ENCODE measurements at places on chromosomes 5 and 9.

DNA sequence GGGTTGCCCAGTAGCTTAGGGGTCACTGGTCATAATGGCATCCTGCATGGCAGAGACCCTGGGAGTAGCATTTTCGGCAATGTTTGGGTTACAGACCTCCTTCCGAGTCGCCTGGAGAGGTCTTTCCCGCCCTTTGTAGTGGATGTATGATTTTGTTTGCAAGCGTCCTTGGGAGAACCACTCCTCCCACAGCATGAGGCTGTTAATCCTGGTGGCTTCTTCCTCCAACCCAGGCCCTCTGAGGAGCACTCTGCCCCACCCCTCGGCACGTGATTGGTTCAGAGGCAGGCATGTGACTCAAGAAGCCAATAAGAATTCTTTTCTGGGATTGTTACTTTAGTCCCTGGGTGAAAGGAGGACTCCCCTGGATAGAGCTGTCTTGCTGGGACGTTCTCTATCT, 30.2 kb upstream of the GRHPR start:
- DNase-seq: no peak

GRCh38 chr9:135242049-135242396, 154.6 kb downstream of the OLFM1 start:
- DNase-seq: no peak

GRCh38 chr9:117266855-117267497, 147.9 kb downstream of the ASTN2 start:
- no peak for DNase-seq

- no peak for DNase-seq
These were observed 8.2 kb downstream of the SOWAHA start for GRCh38 chr5:132821350-132821749.

DNA sequence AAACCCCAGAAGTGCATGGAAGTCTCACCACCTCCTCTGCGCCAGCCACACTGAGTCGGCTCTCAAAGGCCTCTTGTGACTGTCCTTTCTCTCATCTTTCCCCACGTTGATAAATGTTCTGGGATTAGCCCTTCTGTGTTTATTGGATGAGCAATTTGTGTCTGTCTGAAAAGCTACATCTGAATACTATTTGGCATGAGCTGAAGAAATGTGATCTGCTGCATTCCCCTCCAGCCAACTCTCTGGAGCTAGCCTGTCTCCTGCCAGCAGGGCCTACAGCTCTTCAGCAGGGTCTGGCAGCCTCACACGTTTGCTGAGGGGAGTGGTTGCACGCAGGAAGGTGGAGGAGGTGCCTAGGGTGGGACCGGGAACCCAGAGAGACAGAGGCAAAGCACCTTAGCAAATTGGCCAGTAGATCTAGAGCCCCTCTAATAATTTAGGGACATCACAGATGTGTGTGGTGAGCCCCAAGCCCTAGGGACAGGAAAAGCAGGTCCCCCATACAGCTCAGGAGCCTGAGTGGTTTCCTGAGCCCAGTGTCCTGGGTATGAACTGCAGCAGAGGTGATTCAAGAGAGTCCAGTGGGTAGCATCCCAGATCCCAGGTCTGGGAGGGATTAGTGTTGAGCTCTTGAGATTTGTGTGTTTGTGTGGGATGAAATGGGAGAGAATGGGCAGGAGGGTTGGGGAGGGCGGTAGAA, 20.5 kb upstream of the B4GALT1 start:
- no peak for DNase-seq

- DNase-seq: no peak
These were observed 408.2 kb upstream of the PRR16 start for GRCh38 chr5:120055858-120056257.

DNA sequence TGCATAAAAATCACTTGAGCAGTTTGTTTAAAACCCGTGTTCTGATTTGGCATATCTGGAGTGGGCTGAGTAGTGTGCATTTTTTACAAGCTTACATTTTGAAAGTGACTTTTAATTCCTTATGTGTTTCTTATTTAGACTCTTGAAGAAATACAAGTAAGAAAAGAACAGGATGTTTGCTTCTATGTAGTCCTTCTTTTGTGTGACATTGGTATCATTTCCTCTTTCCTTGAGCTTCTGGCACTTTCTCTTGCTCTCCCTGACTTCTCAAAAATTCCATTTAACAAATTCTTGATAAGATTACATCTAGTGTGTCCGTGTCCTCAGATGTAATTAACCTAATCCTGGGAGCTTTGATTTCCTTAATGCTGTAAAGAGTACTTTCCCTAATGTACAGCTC, 12.5 kb downstream of the GARNL3 start:
- no peak for DNase-seq

- no peak for DNase-seq
These were observed 164.2 kb downstream of the ACTL7B start for GRCh38 chr9:108691614-108692013.

DNA sequence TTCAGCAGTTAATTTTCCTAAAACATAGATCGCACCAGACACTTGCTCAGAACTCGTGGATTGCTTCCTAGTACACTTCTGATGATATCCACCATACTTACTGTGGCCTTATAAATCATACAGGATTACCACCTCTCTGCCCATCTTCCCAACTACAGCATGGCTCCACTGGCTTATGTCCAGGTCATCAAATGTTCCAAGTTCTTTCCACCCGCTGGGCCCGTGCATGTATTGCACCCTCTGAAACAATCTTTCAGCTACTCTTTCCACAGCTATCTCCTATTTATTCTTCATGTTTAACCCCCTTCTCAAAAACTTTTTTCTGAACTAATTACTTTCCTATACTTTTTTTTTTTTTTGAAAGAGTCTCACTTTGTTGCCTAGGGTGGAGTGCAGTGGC, 18.5 kb downstream of the FBXW2 start:
- no peak for DNase-seq

DNA sequence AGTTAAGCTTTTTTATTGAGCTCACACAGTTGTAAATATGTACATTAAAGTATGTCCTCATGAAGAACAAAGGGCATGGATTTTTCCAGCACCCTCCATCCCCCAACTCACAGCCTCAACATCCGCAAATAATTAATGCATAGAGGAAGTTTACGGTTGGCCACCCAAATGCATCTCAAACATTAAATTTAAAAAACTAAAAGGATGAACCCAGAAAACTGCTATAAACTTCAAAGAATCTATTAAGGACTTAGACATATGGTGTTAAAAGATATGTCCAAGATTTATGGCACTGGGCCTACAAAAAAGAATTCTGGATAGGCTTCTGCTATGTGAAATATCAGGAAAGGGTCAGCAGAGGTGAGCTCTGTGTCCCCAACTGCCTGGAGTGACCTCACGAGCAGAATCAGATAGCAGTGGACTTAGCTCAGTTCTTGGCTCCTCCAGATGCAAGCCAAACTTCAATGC, 54.0 kb upstream of the TNC start:
- no peak for DNase-seq

DNA sequence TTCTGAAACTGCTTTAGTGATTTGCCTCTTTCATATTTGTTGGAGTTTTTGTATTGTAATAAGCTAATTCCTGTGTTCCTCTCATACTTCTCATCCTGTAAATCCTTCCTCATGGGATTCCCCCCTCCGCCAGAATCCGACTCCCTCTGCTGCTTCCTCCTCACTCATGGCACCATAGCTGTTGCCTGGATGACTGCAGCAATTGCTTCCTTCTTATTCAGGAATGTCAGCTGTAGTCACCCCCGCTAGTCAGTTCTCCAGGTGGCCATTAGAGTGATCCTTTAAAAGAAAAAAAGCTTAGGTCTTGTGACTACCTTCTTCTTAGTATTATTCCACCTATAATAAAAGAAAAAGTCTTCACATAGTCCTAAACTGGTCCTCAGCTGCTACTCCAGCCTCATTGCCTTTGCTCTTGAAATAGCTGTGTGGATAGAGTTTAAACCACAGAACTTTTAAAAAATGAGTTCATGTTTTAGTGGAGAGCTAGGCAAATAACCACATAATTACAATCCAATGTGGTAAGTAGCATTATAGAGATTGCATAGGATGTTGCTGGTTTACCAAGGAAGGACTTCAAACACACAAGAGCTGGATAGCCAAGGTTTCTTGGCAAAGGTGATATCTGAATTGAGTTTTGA, 227.3 kb downstream of the KDM4C start:
- no peak for DNase-seq

DNA sequence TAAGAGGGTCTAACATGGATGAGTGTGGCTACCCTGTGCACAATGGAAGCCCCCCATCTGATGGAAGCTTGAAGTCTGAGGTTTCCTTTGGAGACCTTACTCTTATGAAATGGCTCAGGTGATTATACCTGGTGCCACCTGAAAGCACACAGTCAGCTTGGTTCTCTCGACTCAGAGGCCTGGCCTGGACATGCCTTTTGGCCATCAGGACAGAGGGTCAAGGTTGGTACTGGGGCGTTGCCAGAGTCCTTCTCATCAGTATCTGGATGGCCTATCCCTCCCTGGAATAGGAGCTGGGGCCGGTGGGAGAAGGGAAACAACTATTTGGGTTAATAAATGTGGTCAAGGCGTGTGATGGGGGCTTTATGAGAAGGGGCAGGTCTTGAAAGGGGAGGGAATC, 48.9 kb downstream of the COL27A1 start:
- DNase-seq: no peak

DNA sequence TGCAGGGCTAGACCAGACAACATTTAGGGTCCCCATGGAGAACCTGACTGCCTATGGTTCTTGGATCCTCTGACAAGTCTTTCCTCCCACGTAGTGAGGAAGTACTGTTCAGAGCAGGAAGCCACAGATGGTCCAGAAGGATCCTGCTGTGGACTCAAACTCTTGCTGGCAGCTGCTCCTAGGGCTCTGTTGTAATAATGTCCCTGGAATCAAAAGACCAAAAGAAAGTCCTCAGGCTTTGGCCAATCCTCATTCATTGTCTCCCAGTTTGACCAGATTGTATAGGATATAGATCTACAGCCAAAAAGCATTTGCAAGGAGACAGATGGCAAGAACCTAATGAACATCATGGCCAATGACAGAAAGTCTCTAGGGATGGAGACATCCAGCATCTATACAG, 53.9 kb downstream of the SEMA6A start:
- DNase-seq: no peak

GRCh38 chr5:23025629-23026233, 172.6 kb upstream of the CDH12 start:
- DNase-seq: no peak

GRCh38 chr5:51148437-51148836, 234.8 kb upstream of the ISL1 start:
- DNase-seq: no peak

DNA sequence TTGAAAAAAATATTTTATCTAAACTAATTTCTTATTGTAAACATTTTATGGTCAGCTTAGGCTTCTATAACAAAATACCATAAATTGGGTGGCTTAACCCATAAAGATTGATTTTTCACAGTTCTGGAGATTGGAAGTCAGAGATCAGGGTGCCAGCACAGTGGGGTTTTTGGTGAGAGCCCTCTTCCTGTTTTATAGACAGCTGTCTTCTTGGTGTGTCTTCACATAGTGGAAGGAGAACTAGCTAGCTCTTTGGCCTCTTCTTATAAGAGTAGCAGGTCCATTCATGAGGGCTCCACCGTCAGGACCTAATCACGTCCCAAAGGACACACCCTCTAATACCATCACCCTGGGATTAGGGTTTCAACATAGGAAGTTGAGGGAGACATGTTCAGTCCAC, 26.6 kb downstream of the OTULINL start:
- no peak for DNase-seq

- no peak for DNase-seq
These were observed 80.0 kb upstream of the PUM3 start for GRCh38 chr9:2923766-2924379.

- DNase-seq: no peak
These were observed 6.6 kb downstream of the GOLGA1 start for GRCh38 chr9:124934290-124934689.

DNA sequence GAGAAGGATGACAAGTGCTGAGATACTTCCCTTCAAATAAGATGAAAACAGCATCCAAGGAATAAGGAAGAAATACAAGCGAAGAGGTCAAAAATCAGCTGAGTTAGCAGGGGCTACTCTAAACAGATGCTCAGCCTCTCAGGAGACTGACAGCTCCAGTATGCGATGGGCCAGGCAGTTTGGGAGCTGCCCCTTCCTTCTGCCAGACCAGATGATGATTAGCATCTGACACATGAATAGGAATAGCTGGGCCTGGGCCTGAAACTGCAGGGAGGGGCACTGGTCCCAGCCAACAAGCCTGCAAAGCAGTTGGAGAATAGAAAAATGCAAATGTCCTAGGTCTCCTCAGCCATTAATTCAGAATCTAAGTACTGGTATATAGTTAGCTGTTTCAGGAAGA, 13.1 kb upstream of the MAP3K1 start:
- no peak for DNase-seq

DNA sequence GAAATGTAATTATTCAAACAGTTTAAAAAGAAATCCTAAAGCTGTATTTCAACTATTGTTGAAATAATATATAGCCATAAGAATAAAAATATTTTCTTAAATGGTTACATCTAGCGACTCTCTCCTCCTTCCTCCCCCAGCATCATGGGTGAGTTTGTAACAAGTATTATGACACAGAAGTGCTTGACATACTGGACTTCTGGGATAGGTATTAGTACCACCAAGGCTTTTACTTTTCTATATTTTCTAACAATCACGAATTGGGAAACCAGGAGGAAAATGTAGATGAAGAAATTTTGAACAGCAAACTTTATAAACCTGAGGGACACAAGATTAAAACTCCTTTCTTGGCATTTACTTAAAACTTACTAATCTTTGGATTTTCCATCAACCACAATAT, 4.4 kb downstream of the RORB start:
- no peak for DNase-seq

DNA sequence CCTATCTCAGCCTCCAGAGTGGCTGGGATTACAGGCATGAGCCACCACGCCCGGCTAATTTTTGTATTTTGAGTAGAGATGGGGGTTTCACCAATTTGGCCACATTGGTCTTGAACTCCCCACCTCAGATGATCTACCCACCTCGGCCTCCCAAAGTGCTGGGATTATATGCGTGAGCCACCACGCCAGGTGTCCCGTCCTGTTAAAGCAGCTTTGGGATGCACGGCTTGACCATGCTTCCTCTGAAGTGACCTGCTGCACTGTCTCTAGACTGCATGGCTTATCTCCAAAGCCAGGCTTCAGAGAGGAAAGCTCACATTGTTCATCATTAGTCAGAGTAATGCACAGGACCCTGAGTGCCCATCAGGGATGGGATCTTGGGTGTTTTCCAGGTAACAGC, 45.4 kb downstream of the SEMA4D start:
- no peak for DNase-seq

GRCh38 chr5:109905906-109906305, 216.2 kb downstream of the MAN2A1 start:
- DNase-seq: no peak

DNA sequence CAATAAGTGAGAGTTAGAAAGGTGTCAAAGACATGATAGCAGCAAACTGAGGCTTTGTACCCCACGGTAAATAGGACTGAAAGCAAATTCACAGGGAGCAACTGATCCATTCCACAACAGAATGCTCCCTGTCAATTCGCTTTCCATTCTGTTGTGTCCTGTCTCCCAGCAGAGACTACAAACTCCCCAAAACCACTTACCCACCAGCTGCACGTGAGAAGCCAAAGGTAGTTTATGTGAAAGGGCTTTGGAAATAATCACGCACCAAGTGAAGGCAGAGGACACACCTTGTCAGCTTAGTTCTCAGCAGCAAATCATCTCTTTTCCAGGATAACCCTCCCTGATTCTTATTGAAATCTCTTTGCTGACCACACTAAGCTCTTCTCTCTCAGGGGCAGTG, 46.6 kb upstream of the IL17B start:
- DNase-seq: no peak

Measured in thoracic aorta (tissue), 2 donors.